ENCODE measurements at places on chromosomes 6 and 20. TPM values are rescaled to one million over a fixed set of nuclear protein-coding genes. Genes with fewer than 3 reads are reported as not detected.

The CST5 gene
- total RNA-seq: not detected

The SCGN gene
- total RNA-seq: 0.30 TPM

The BEND3 gene
- total RNA-seq: 3.3 TPM

The TBP gene
- total RNA-seq: 14.8 TPM

The PPP1R3D gene
- 1.6 TPM for total RNA-seq

The CPXM1 gene
- total RNA-seq: not detected

The MYMX gene
- not detected for total RNA-seq

The CFB gene
- total RNA-seq: 2.4 TPM

The GNMT gene
- 0.10 TPM for total RNA-seq

The GTSF1L gene
- total RNA-seq: not detected

The EBF4 gene
- 2.5 TPM for total RNA-seq

Measured in A549 treated with CORT108297 at 1 μM for 4 hours (cell line).